ENCODE measurements at places on chromosomes 2 and 18.
A peak's percentile ranks its signal among the peaks of the same experiment; 100 is the strongest.

GRCh38 chr2:49901202-49902065 is 747.1 kb upstream of the FSHR start:
- no peak for DNase-seq

DNA sequence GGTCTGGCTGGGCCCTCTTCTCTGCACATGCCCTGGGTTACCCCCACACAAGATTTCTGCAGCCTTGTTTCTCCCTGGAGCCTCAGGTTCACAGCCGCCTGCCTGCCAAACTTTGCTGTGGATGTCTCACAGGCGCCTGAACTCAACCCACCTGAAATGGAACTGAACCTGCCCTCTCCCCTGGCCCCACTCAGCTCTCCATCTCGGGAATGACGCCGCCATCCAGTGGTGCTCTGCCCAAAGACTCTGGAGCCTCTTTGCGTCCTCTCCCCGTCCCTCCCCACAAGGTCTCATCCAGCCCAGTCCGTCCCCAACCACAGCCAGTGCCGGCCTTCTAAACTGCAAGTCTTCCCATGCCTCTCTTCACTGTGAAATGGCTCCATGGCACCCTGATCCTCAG is 29.1 kb downstream of the EMX1 start:
- no peak for DNase-seq

- DNase-seq = no peak
These were observed 39.5 kb downstream of the METTL8 start for GRCh38 chr2:171394164-171394740.

GRCh38 chr2:239329972-239330572 is 70.7 kb downstream of the HDAC4 start:
- DNase-seq = no peak

- no peak for DNase-seq
These were observed 60.5 kb upstream of the ZNG1B start for GRCh38 chr2:113376913-113377445.

GRCh38 chr2:3617198-3617890 is 22.4 kb downstream of the COLEC11 start:
- no peak for DNase-seq

- no peak for DNase-seq
These were observed 39.5 kb upstream of the MARCO start for GRCh38 chr2:118902266-118903028.

GRCh38 chr2:73896362-73897239 is 3.8 kb downstream of the ACTG2 start:
- DNase-seq = peak; percentile 72

Measured in activated CD4-positive, alpha-beta T cell treated with anti-CD3 and anti-CD28 coated beads, Interleukin-10, Interleukin-2, amounts not matched to agents 100 ng/mL and 50 ng/mL, durations not matched to agents 16 hours and 8 hours (primary cell).